Activated CD4-positive, alpha-beta memory T cell treated with anti-CD3 and anti-CD28 coated beads for 36 hours (primary cell): ENCODE measurements at places on chromosomes 1 and 21. TPM values are rescaled to one million over a fixed set of nuclear protein-coding genes. Genes with fewer than 3 reads are reported as not detected.

Gene RNU1-2
- total RNA-seq: 1,409 TPM

Gene CDK11A
- total RNA-seq: 44.5 TPM

GRCh38 chr21:35528116-35529042, 479.3 kb upstream of the RUNX1 start:
- no peaks in the 10 kb centered on the region for H3K27me3 ChIP-seq
- H3K27ac ChIP-seq: peak overlapping the region; percentile 84
- no peaks in the 10 kb centered on the region for H3K36me3 ChIP-seq

DNA sequence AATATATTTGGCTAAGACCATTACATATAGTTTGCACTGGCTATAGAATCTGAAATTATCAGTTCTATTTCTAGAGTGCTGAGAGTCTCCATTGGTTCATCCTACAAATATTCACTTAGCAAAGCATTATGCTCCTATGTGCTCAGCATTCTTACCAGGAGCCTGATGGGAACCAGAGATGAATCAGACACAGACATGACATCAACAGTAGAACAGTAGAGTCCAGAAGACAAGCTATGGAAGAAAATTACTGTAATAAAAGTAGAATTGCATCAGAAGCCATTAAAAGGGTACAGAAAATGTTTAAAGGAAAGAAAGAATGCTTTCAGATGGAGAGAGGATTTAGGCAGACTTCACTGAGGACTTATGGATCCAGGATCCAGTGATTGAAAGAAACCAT, 271.7 kb upstream of the SNX7 start:
- no peak for DNase-seq
- H3K4me3 ChIP-seq: no peak overlapping the region
- H3K4me1 ChIP-seq: peaks cover 17% of the 10 kb centered on the region
- no peaks in the 10 kb centered on the region for H3K27me3 ChIP-seq

DNA sequence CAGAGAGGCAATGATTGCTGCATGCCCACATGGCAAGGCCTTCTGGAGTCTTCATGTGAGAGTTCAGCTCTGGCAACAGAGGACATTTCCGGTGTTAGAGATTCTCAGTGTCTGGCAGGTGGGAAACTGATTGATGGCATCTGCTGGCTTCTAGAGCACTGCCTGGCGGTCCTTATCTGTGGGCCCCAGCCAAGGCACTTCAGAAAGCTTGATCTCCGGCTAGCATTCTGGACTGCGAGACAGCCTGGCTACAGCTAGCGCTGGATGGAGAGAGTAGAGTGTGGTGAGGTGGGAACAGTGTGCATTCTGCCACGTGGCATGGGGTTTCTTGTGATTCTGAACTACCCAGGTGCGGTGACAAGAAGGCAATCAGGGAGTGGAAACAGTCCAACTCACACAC, 9.4 kb downstream of the ZNF678 start:
- H3K27ac ChIP-seq: no peak overlapping the region
- peaks cover 9% of the 10 kb centered on the region for H3K4me1 ChIP-seq
- peaks cover 41% of the 10 kb centered on the region for H3K36me3 ChIP-seq
- no peak overlapping the region for H3K4me3 ChIP-seq
- no peak for DNase-seq

DNA sequence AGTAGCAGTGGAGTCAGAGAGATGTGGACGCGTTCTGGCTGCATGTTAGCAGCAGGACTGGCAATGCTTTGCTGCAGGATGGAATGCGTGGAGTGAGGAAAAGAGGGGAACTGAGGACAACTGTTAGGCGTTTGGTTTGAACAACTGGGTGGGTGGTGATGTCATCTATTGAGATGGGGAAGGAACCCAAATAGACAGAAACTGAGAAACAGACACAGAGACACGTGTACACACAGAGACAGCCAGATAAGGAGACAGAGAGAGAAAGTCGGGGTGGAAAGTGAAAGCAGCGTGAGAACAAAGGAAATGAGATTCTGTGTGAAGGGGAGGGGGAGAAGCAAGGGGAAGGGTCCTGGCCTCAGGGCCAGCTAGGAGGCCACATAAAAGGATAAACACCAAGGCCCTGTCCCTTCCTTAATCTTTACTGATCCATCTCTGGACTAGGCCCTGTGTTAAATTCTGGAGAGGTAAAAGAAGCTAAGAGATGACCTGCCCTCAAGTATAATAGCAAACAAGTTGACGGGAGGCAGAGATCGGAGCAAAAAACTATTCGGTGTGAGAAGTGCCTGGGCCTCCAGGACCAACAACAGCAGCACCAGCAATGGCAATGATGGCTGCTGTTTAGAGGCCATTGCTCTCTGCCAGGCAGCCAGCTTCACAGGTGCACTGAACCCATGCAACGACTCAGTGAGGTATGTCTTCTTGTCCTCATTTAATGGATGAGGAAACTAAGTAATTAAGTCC, 31.6 kb downstream of the VWA5B1 start:
- H3K27me3 ChIP-seq: peaks cover 16% of the 10 kb centered on the region
- no peaks in the 10 kb centered on the region for H3K36me3 ChIP-seq
- peak overlapping the region; percentile 81 for H3K27ac ChIP-seq
- H3K4me1 ChIP-seq: peaks cover 33% of the 10 kb centered on the region
- peak; percentile 52 for DNase-seq

DNA sequence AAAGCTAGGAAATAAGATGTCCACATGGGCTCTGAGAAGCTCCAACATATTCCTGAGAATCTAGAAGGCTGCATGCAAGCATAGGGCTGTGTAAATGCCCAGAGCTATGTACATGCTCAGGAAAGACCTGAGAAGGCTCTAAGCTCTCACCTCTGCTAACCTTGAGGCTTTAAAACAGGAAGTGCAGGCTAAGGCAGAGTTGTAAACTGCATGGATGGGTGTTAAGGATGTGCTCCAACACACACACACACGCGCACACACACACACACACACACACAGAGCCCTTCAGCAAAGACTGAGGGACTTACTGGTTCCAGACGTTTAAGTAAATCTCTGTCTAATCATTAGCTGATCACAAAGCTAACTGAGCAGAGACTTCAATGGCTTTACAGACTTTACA, 162.9 kb downstream of the TRABD2B start:
- peaks cover 2% of the 10 kb centered on the region for H3K36me3 ChIP-seq
- no peak overlapping the region for H3K27ac ChIP-seq
- no peaks in the 10 kb centered on the region for H3K4me1 ChIP-seq
- H3K4me3 ChIP-seq: no peak overlapping the region

GRCh38 chr1:53446051-53446450, 13.1 kb upstream of the DMRTB1 start:
- no peak for DNase-seq
- no peaks in the 10 kb centered on the region for H3K4me1 ChIP-seq
- H3K36me3 ChIP-seq: no peaks in the 10 kb centered on the region
- no peak overlapping the region for H3K4me3 ChIP-seq
- peaks cover 5% of the 10 kb centered on the region for H3K27me3 ChIP-seq
